ENCODE measurements at places on chromosomes 5 and 9.
A peak's percentile ranks its signal among the peaks of the same experiment; 100 is the strongest.

- DNase-seq: no peak
Measured at GRCh38 chr5:172905346-172906140, 53.7 kb upstream of the RPL26L1 start.

- no peak for DNase-seq
Measured at GRCh38 chr5:40585537-40586267, 94.0 kb upstream of the PTGER4 start.

DNA sequence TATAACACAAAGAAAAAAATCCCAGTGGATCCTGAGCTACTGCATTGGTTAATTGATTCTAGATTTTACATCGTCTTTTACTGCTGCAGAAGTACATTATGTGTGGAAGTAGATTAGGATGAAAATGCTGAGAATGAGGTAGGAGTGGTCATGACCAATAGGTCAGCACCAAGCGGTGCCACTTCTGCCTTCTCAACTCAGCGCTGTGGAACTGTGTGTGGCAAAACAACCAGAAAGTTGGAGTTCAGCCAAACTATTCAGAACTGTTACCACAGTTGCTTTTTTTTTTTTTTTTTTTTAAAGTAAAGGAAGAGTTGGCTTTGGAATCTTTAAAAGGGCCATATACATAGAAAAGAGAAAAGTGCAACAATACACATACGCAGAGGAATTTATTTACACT is 24.2 kb downstream of the POU5F2 start:
- no peak for DNase-seq

- DNase-seq: no peak
Measured at GRCh38 chr5:122155546-122155945, 26.2 kb downstream of the ZNF474 start.

GRCh38 chr5:81167078-81167477 is 66.0 kb upstream of the CKMT2 start:
- DNase-seq: no peak

- DNase-seq: no peak
Measured at GRCh38 chr5:95256991-95257390, 27.9 kb downstream of the MCTP1 start.

DNA sequence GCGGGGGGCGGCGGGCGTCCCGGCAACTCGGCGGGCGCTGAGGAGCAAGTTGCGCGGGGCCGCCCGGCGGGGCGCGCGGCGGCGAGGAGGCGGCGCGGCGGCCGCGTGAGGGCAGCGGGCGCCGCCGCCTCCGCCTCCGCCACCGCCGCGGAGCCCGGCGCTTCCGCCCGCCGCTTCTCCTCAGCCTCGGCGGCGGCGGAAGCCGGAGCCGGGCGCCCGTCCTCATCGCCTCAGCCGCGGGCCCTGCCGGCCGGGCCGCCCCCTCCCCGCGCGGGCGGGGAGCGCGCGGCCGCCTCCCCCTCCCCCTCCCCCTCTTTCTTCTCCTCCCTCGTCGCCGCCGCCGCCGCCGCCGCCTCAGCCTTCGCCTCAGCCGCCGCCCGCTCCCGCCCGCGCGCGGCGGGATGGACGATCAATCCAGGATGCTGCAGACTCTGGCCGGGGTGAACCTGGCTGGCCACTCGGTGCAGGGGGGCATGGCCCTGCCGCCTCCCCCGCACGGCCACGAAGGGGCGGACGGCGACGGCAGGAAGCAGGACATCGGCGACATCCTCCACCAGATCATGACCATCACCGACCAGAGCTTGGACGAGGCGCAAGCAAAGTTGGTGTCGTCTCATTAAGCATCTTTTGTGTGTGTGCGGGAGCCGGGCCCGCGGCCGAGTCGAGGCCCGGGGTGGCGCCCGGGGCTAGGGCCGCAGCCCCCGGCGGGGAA is at the start of gene PBX3:
Gene PBX3, plus strand, starts transcription at position 321 of the 712 bp plus-strand sequence.
- peak; percentile 68 for DNase-seq

DNA sequence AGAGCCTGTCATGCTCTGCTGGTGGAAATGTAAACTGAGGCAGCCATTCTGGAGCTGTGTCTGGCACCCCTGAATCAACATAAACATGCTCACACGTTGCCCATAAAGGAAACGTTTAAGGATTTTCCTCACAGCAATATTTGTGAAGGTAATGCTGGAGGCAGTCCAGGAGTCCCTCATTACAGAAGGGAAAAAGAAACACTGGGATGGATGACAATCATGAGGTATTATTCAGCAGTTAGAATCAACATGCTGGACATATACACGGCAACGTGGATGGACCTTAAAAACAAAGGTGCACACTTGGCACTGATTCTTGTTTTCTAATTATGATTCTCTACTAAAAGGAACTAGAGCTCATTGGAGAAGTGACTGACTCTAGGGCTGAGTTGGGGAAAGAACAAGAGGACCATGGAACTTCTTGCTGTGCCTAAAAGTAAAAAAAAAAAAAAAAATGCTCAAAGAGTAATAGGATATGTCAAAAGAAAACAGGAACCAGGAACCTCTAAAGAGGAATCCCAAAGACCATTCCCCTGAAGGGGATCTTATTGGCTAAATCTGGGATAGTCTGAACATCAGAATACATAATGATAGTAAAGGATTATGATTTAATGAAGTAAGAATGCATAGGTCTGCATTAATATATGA is 18.6 kb downstream of the B4GALT1 start:
- peak; percentile 1 for DNase-seq

DNA sequence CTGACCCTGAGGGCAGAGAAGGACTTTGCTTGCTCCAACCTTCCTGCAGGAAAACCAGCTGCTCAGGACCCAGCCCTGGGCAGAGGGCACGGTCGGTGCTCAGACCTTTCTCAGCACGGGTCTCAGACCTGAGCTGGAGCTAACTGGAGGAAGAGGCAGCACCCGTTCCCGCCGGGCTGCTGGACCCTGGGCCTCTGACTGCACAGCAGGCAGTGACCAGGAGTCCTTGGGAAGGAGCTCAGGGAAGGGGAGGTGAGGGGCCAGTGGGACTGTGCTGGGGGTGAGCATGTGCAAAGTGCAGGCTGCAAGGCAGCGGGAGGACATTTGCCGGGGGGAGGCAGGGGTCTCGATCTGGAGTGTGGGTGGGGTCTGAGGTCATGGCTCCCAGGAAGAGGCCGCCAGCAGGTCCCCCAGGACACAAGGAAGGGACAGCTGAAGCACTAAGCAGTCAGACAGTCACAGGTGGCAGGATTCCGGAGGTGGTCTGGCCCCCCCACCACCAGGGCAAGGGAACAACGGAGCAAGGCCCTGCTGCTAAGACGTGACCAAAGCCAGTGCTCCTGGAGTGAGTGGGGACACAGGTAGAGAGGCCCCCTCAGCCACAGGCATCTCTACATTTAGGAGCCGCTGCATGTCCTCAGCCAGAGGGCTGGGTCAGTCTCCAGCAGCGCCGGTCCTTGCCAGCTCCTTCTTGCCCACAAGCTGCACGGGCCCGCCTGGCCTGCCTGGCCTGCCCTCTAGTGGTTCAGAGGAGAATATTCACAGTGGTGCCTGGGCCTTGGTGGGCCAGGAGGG is 4.8 kb upstream of the DPM2 start:
- DNase-seq: peak; percentile 69

DNA sequence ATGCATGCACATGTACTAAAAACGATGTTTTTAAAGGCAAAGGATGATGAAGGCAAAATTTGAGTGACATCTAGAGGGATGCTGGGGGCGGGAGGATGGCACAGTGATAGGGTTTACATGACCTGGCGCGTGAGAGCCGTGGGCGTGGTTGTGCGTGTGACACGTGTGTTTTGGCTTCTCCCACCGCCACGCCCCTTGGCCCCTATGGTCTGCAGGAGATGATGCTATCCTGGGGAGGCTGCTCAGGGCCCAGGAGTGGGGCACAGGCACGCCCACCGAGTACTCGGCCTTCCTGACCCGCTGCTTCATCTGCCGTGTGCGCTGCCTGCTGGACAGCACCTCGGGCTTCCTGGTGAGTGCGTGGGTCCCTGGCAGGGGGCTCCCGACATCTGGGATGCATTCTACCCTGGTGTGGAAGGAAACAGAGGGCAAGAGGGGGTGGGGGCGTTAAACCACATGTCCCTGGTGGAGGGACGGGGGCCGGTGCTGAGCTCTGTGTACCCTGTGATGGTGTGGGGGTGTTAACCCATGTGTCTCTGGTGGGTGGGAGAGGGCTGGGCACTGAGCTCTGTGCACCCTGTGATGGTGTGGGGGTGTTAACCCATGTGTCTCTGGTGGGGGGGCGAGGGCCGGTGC is 19.2 kb upstream of the EXOC3 start:
- DNase-seq: peak; percentile 15

DNA sequence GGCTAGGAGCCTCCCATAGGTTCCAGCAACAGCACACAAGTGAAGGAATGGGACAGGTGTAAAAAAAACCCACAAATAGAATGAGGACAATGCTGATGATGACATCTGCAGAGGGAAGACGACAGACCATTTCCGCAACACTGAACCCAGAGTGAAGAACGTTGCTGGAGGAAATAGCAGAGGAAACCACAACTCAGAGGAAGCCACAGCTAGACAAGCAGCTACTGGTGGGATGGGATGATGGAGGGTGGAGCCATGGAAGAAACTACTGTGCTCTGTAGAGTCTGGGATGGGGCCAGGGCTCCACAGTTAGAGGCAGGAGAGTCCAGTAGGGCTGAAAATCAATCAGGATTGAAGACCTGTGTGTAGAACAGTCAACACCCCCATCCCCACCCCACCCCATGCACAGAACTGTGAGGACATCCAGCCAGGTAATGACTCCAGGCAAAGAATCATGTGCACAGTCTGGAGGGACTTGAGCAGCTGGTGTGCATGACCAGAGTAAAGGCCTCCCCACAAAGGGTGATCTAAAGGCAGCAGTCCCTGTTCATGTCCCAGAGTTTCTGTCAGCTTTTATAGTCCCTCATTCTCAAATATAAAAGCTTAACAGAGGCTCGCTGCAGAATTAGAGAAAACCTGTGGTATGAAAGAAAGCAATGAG is 65.2 kb upstream of the SPIN1 start:
- peak; percentile 24 for DNase-seq

GRCh38 chr5:158785397-158785796 is 314.3 kb downstream of the EBF1 start:
- DNase-seq: no peak

GRCh38 chr5:144013816-144014215 is 156.6 kb downstream of the YIPF5 start:
- no peak for DNase-seq

DNA sequence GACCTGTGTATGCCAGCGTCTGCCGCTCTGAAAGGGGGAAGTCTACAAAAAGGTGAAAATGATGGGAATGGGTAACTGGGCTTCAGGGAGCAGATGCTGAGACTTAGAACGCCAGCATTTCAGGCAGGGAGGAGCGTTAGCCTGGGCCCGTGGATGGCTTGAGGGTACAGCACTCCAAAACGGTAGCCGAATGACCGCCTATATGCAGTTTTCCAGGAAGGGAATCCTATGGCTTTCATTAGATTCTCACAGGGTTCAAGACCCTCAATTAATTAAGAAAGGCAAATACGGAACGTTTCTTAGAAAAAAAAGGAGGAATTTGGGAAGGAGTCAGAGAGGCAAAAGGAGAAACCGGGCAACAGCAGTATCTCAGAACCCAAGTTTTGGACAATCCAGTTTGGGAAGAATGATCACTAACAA is 639 bp downstream of the AMACR start:
- DNase-seq: peak; percentile 35

DNA sequence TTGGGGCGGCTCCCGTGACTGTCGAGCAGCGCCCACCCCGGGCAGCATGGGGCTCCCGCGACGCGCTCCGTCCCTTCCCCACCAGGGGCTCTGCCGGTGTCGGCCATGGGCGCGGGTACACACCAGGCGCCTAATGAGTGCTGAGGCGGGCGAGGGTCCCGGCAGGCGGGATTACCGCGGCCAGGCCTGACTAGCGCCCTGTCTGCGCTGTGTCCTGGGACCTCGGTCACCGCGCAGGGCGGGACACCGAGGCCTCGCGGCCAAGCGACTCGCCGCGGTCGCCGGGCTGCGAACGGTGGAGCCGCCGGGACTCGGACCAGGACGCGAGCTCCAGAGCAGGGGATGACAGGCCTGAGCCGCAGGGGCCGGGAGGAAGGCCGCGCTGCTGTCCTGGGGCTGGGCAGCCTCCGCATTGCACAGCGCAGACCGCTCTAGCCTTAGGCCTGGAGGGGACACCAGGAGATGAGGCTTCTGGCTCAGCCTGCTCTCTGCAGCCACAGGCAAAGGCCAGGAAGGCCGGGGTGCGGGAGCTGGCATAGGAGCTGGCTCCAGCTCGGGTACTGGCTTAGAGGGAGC is 14.1 kb downstream of the LCN10 start:
- no peak for DNase-seq

GRCh38 chr5:79181419-79182022 is 54.4 kb upstream of the JMY start:
- no peak for DNase-seq

GRCh38 chr5:173785400-173785799 is 102.7 kb upstream of the CPEB4 start:
- DNase-seq: no peak

GRCh38 chr5:123916345-123917121 is 404.6 kb downstream of the CSNK1G3 start:
- DNase-seq: peak; percentile 26

DNA sequence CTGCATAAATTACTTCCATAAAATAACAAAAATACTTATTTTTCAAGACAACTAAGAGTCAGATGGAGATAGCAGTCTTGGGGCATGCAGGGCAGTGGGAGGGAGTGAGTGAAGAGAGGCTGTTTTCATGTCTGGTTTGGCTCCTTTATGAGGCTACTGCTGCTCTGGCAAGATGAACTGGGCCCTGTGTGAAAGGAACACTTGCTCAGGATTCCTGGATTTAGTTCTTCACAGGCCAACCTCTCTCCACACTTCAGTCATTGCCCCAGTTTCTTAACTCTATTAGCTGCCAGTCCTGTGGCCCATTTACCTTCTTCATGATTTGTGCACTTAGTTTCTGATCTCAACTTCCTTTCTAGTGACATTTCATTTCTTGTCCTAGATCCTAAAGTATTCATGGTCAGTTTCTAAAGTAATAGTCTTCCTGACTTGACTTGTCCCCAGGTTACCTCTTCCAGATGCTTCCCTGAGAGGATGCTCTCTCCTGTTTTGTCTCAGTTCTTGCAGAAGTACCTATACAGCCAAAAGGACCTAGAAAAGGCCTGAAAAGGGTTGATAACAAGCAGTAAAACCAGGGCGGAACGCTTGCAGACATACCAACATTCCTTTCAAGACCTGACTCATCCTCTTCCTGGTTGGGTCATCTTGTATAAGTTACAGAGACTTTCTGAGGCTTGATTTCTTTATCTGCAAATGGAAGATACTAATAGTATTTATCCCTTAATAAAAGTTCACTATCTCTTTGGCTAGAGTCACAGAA is 77.0 kb upstream of the ZFAND5 start:
- DNase-seq: no peak

- DNase-seq: no peak
Measured at GRCh38 chr9:1870915-1871314, 144.2 kb upstream of the SMARCA2 start.

DNA sequence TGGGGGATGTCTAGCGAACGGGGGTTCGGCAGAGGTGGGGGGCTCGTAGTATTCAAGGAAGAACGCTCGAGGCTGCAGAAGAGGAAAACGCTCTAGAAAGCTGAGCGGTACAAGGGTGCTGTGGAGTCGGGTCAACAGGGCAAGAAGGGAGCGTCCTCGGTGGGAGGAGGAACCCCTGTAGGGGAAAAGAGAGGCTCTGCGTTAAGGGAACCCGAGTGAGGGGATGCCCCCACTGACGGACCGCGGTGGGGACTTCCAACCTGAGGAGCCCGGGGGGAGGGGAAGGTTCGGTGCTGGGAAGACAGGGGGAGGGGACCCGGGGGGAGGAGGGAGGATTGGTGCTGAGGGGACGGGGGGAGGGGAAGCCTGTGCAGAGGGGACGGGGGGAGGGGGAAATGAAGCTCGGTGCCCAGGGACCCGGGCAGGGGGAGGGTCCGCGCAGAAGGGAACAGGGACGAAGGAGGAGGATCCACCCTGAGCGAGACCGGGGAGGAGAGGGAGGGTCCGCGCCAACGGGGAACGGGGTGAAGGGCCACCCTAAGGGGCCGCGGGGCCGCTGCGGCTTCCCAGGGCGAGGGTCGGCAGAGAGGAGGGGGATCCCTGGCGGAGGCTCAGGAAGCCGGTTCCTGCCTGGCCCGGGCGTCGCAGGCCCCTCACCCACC is 621 bp downstream of the NR6A1 start:
- peak; percentile 54 for DNase-seq

All from right hindlimb (tissue), 1 donor.